ENCODE measurements at places on chromosomes 5 and 9.

DNA sequence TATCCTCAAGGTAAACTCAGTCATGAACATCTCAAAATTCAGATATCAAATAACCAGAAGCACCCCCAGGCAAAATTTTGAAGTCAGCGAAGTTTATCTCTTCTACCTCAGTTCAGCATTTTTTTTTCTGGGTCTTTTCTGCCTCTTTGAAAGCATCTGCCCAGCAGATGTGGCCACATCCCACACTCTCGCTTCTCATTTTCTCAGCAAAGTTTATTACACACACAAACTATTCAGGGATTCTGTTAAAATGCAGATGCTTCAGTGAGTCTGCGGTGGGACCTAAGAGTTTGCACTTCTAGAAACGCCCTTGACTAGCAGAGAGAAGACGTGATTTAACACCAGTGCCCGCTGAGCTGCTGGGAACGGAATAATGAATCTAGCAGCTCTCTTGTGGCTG is 19.3 kb downstream of the RASEF start:
- no peak for DNase-seq

- DNase-seq: no peak
These were observed 18.1 kb downstream of the GPBP1 start for GRCh38 chr5:57191986-57192385.

- no peak for DNase-seq
These were observed 16.1 kb downstream of the MEGF10 start for GRCh38 chr5:127306647-127307046.

DNA sequence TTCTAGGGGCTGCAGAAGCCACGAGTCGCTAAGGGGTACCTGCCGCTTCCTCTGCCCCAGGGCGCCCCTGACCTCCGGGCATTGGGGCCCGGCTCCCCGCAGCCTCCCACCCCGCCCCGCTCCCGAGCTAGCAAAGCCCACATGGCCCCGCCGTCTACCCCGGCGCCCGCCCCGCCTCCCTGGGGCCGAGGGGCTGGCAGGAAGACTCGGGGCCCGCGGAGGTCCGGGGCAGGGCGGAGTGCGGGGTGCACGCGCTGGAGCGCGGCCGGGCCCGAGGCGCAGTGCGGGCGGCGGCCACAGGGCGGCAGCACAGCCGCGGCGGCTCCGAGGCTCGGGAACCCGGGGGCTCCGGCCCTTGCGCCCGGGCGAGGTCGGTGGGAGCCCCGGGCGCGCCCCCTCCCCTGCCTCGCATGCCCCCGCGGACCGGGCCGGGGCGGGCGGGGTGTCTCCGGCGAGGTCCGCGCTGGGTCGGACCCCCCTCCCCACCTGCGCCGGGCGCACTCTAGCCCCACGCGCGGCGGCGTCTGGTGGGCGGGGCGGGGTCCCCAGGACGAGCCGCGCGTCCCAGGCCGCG is 6.7 kb downstream of the NRARP start:
- no peak for DNase-seq

GRCh38 chr9:68871236-68871635 is 142.7 kb downstream of the PRKACG start:
- DNase-seq: no peak

- no peak for DNase-seq
These were observed 12.6 kb downstream of the PSMD5 start for GRCh38 chr9:120830151-120830550.
